Ovary (tissue), 10 donors: ENCODE measurements at places on chromosomes 2 and 18. TPM values are rescaled to one million over a fixed set of nuclear protein-coding genes. Genes with fewer than 3 reads are reported as not detected.

DNA sequence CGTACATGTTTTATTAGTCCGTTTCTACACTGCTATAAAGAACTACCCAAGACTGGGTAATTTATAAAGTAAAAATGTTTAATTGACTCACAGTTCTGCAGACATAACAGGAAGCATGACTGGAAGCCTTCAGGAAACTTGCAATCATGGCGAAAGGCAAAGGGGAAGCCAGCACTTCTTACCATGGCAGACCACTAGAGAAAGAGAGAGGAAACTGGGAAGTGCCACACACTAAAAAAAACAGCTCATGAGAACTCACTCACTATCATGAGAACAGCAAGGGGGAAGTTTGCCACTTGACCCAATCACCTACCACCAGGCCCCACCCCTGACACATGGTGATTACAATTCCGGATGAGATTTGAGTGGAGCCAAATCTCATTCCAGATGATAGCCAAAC is 466.2 kb downstream of the IRS1 start:
- DNase-seq = no peak

GRCh38 chr2:24469148-24469650 is 21.9 kb upstream of the NCOA1 start:
- no peak for DNase-seq

Gene GPC1
- total RNA-seq = 34.1 TPM

DNA sequence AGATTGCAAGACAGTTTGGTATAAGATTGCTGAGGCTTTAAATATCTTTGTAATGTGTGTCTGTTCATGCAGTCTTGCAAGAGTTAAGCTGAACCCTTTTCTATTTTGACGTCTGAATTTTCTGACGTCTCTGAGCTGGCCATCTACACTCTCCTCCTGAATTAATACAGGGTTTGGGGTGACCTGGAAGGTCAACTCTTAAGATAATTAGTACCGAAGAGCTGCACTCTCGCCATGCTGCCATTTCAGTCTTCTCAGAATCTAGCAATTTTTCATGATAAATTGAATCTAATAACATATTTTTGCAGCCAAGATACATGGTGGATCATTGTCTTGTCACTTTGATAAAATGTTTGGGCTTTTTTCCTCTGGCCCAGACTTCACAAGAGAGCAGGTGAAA is 1245.2 kb upstream of the CELF4 start:
- DNase-seq = no peak

DNA sequence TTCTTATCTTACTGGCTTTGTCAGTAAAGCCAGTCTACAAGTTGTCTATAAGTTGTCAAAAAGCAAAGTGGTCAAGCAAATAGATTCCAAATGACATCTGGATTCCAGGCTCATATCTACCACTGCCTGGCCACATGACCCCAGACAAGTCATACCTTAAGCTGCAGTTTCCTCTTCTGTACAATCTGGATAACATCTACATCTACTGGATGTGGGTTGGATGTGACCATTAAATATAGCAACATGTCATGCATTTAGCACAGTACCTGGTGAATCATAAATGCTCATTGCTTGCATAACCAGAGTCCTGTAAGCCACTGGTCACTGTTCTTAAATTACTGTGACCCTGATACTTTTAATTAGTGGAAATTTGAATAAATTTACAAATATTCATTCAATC is 16.8 kb downstream of the COBLL1 start:
- DNase-seq = no peak

Gene FAM117B
- total RNA-seq = 10.5 TPM

DNA sequence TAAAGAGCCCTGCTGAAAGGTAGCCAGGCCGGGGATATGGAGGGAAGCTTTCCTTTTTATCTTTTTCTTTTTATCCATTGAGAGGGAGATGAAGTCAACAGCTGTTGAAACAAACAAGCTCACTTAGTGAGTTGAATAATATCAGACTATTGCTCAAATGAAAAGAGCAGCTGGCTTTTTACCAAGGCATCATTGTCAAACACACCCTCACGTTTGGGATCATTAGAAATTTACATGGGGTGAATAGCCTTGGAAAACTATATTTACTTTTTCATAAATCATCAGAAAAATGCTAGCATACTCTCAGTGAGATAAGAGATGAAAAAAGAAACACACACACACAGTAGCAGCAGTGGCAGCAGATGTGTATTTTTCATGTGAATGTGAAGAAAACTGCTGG is 71.5 kb upstream of the HNMT start:
- no peak for DNase-seq

Gene NEU2
- not detected for total RNA-seq

Gene HRH4
- total RNA-seq = not detected

DNA sequence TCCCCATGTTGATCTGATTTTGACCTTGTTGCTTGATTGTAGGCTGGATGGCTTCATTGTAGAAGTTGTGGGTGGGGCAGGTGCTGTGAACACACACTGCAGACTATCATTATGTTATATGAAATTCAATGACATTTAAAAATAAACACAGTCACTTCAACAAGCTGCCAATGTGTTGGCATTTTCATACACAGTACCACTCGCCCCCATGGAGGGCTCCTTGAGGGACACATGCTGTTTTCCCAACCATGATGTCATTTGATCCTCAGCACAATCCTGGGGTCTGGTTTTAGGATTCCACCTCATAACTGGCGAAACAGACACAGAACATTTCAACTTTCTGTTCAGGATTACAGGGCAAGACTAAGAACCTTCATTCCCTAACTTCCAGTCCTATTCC is 86.9 kb downstream of the ZCCHC2 start:
- no peak for DNase-seq

Gene KCNK3
- total RNA-seq = 1.3 TPM

DNA sequence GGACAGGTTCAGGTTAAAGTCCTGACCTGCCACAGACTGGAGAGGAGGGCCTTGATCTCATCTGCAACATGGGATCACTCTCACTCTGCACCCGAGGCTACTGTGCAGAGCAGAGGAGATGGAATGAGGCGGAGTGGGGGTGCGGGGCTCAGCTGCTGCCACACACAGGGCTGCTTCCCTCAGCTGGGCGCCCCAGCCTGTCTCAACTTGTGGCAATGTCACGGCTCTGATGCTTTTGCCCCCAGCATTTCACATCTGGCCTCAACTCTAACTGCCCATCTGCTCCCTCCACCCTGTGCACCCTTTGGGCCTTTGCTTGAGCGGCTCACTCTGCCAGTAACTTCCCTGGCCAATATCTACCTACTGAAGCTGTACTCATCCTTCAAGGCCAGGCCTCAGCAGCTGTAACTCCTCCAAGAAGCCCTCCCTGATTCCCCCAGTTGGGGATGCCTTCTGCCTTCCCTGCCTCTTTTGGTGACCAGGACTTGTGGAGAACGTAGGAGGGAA is 70.3 kb downstream of the POLR1A start:
- peak; percentile 25 for DNase-seq

DNA sequence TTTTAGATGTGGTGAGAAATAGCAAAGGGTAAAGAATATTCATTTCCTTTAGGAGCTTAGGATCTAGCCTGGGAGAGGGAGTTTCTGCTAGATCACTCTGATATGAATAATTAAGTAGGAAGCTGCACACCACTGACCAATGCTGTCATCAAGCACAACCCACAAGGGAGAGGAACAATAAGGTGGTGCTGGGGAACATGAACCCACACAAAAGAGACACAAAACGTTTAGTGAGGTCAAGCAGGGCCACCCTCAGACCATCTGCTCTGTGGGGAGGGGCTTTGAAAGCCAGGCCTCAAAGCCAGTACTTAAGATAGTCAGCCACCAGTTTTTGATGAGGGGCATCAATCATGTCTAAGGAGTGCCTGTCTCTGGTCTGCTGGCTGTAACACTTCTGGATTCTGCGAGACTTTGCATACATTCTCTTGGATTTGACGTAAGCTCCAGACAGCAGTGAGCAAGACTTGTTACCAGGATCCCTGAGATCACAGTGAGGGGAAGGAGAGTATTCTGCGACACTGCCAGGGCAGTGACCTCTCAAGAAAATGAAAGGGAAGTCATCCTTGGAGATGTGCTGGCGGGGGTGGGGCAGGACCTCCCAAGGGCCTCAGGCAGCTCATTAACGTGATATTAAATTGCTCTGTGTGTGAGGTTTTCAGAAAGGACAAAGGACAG is 127.0 kb downstream of the CCBE1 start:
- no peak for DNase-seq

Gene BOLL
- total RNA-seq = not detected

- no peak for DNase-seq
Measured at GRCh38 chr18:43303376-43303775, 26.1 kb upstream of the SYT4 start.

Gene PTPRN
- total RNA-seq = 0.12 TPM

- no peak for DNase-seq
Measured at GRCh38 chr2:12421046-12421445, 295.7 kb upstream of the TRIB2 start.

GRCh38 chr2:108449410-108450130 is 564 bp downstream of the GCC2 start:
- DNase-seq = no peak

Gene TMEM17
- 2.3 TPM for total RNA-seq

DNA sequence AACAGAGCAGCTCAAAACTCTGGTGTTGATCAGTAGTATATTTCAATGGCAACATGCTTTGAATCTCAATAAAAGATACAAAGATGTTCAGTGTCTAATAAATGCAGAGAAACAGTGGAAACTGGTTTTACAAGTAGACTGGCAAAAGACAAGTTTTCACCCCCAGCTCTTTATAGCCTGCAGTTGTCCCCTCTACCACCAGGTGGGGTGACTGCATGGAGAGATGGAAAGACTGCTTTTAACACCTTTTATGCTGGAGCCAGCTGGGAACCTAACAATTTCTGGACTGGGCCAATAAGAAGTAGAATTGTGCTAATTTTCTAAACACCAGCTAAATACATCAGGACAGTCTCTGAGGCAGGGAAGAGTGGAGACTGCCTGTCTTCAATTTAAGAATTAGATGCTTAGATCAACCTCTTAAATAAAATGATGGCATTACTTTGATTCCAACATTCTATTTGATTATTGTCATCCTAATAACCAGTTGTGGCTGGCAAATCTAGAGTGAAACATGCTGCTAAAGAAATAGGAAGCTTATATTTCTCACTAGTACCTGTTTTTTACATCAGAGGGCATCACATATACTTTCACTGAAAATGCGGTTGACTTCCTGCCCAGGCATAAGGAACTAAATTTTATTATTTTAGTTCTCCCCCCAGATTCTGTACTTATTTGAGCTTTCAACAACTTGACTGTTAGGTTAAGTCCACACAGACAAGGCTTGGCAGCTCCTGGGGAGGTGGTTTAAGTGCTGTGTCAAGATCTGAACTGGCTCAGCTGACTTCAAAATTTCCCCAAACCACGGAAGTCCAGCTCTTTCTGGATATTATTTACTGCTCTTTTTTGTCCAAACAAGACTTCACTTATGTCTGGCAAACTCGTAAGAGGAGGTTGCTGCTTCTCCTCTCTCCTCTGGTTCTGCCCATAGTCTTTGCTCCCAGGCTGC is 140.5 kb downstream of the TPGS2 start:
- DNase-seq = peak; percentile 26

Gene MAP3K19
- total RNA-seq = 1.3 TPM

Gene DUSP19
- total RNA-seq = 3.8 TPM

Gene MEP1B
- total RNA-seq = not detected

DNA sequence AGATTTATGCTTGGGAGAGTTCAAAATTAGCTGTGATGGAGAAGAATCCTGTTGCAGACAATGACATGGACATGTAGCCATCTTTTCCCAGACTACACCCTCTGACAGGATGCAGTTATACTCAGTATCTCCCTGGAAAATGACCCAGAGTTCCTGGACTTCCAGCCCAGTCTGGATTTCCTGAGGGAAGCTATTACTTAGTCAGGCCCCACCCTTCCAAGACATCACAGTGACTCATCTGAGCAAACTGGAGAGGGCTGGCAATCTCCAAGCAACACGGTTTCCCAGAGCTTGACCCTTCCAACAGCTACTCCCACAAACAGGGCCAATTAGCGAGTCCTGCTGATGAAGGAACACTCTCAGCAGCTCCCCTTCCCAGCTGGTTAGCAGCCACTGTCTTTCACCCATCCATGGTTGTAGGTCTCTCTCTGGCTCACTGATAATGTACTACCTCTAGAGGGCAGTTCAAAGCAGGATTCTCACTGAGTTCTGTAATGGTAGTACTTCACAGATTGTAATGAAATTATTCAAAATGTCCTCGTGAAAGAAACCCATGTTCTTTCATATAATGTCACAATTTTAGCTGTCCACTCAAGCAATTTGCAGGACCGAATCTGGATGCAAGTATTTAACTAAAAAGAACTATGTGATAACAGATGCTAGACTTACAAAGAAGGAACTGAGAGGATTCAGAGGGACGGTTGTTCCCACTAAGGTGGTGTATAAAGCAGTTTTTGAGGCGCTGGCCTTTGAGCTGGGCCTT is 110.2 kb downstream of the MDH1 start:
- peak; percentile 48 for DNase-seq

Gene CYP27A1
- total RNA-seq = 31.7 TPM

GRCh38 chr18:70489986-70490933 is 201.4 kb downstream of the SOCS6 start:
- DNase-seq = no peak

Gene NYAP2
- not detected for total RNA-seq

DNA sequence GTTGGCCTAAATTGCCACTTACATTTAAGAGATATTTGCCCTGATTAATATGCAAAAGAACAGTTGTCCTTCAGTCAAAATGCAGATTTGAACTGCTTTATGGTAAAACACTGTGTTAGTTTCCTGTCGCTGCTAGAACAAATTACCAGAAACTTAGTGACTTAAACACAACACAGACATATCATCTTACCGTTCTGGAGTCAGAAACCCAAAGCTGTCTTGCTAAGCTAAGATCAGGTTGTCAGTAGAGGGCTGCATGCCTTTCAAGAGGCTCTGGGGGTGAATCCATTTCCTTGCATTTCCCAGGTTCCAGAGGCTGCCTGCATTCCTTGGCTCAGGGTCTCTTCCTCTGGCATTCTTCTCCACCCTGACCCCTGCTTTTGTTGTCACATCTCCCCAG is 149.5 kb downstream of the FAM161A start:
- DNase-seq = no peak

GRCh38 chr2:149877913-149878312 is 290.3 kb upstream of the MMADHC start:
- no peak for DNase-seq

DNA sequence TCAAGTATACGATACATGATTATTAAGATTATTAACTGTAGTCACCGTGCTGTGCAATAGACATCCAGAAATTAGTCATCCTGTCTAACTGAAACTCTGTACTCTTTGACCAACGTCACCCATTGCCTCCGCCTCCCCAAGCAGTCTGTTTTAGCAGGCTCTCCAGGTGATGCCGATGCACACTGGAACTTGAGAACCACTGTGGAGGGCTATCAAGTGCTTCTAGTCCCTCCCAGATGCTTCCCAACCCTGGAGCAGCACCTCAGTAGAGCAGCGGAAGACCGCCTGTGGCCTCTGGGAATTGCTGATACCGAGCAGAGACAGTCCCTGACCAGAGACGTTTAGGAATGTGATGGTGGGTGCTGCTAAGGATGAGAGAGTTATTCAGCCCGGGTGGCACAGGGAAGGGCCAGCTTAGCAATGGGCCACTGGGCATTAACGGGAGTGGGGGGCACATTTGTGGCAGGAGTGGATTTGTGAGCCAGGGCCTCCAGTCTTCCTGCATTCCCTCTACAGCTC is 50.7 kb downstream of the LIPG start:
- no peak for DNase-seq

Gene SCYGR4
- total RNA-seq = not detected

- no peak for DNase-seq
Measured at GRCh38 chr2:15986068-15986560, 45.8 kb downstream of the MYCN start.

Gene PID1
- 40.9 TPM for total RNA-seq

- DNase-seq = no peak
Measured at GRCh38 chr2:54522624-54523281, 66.6 kb downstream of the SPTBN1 start.

GRCh38 chr2:45128580-45128997 is 119.3 kb upstream of the SIX2 start:
- peak; percentile 14 for DNase-seq

Gene COPS7B
- total RNA-seq = 24.8 TPM
